ENCODE measurements at places on chromosomes 1 and 21.

DNA sequence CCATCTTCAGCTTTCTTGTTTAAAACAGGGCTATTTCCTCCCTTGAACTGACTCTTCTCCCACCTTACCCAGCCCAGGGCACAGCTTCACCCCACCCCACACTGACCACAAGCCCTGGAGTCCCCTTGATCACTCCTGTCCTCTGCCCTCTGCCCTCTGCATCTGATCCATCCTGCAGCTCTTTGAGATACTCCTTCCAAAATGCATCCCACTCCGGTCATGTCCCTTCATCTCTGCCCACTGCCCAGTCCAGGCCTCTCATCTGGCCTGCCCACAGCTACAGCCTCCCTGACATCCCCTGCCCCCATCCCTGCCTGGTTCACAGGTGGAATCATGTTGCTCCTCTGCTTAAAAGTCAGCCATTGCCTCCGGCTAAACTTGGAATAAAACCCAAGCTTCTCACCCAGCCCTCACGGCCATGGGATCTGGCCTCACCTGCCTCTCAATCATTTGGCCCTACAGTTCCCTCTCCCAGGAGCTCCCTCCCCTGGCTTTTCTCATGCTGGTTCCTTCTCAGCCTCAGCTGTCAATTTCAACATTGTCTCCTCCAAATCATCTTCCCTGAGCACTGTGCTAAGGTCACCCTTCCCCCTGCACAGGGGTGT is 202.0 kb downstream of the MATN1 start:
- no peak for DNase-seq

DNA sequence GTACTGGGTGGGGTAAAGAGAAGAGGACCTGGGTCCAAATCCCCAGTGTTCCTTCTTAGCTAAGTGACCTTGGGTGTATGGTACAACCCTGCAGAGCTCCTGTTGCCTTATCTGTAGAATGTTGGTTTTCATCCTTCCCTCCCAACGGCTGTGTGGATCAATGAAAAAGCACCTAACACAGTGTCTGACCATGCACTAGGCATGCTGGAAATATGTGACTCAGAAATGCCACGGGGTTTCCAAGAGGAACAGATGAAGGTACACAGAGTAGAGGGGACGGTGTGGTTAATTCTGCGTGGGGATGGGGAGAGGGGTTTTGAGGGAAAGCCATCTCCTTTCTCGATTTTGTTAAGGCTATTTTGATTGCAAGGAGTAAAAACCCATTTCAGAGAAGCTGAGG is 8.6 kb downstream of the NIPAL3 start:
- peak; percentile 21 for DNase-seq

DNA sequence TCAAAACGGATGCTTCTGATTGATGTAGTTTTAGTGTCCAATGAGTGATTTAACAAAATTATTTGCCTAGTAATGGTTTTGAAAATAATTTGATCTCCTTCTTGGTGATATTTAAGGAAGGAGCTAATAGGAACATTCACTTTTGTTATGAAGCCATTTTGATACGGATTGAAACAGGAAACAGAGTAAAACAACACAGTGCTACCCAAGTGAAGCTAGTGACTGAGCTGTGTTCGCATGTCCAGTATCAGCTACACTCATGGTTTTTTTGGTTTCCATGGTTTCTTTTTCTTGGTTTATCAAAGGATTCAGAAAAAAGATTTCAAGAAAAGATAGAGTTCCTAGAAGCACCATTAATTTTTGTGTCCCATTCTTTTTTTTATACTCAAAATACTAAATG is 40.1 kb upstream of the PLEKHO1 start:
- no peak for DNase-seq

GRCh38 chr1:164838786-164839185 is 279.8 kb downstream of the PBX1 start:
- DNase-seq: no peak

- DNase-seq: peak; percentile 6
Measured at GRCh38 chr1:107480548-107481415, 339.9 kb downstream of the NTNG1 start.

DNA sequence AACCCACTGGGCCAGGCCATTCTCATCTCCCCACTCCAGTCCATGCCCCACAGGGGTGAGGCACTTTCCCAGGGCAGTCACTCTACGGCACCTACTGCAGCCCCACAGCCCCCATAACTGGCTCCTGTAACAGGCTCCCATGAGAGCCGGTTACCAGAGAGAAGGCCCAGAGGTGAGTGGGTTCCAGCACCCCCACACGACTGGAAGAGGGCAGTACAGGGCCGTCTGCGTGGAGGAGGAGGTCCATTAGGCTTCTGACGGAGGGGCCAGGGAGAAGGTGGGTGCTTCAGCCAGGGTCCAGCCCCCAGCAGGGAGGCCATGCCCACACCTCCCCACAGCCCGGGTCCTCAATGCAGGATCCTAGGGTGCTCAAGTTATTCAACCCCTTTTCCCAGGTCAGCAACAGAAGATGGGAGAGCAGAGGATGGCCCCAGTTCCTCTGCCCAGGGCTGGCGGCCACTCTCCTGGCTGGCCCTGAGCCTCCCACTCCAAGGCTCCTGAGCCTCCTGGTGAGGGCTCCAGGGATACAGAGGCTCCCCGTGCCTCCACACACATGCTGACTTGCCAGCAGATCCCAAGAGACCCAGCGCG is 1.6 kb downstream of the ACAP3 start:
- peak; percentile 46 for DNase-seq

DNA sequence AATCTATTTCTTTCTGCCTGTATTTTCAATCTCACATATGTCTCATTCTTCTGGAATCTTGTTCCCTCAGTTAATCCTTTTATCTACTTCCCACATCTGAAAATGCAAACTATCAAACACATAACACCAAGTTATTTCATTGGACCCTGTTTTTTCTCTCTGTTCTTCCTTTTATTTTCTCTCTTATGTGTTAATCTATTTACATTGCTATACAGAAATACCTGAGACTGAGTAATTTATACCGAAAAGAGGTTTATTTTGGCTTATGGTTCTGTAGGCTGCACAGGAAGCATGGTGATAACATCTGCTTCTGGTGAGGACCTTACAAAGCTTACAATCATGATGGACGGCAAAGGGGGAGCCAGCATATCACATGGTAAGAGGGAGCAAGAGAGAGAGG is 247.6 kb downstream of the TGFB2 start:
- DNase-seq: no peak

- peak; percentile 28 for DNase-seq
Measured at GRCh38 chr1:212237651-212238050, 47.6 kb upstream of the PPP2R5A start.

GRCh38 chr1:162725301-162725837 is 65.1 kb upstream of the HSD17B7 start:
- DNase-seq: no peak

- DNase-seq: no peak
Measured at GRCh38 chr21:44263221-44263760, 1.6 kb upstream of the DNMT3L start.

DNA sequence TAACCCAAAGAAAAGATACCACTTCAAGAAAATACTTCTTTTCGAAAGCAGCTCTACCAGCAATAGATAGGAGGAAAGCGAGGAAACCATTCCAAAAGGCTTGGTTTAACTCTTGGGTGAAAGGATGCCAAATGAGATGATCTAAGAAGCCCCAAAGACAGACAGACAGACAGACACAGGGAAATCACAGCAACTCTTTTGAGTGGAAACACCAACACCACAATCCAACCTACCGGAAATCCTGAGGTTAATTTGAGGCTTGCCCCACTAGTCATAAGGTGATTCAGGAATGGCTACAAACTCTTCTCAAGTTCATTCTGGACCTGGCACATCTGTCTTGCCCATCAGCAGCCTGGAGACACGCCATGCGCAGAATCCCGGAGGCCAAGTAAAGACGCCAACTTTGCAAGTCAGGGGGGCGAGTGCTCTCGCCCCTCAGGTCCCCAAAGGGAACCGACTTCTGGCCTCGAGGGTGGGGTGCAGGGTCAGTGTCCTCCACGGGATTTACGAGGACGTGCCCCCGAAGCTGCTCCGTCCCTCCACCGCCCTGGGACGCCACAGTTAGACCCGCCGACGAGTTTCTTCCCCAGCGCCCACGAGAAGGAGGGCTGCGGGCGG is 778 bp downstream of the EVI5 start:
- peak; percentile 56 for DNase-seq

- no peak for DNase-seq
Measured at GRCh38 chr1:26743426-26744059, 44.2 kb upstream of the PIGV start.

Data from activated naive CD8-positive, alpha-beta T cell treated with anti-CD3 and anti-CD28 coated beads for 36 hours (primary cell).